Left colon (tissue), 2 donors: ENCODE measurements at places on chromosomes 11 and 22. TPM values are rescaled to one million over a fixed set of nuclear protein-coding genes. Genes with fewer than 3 reads are reported as not detected.

The DUSP8 gene
- total RNA-seq, result 45.0 TPM

The OR4S2 gene
- total RNA-seq, result not detected

The GGT5 gene
- 3.7 TPM for total RNA-seq

The KLHL35 gene
- 0.37 TPM for total RNA-seq

The HTR3A gene
- 0.67 TPM for total RNA-seq

The BARX2 gene
- total RNA-seq, result 31.3 TPM
